Naive B cell (primary cell): ENCODE measurements at places on chromosomes 3 and 15. TPM values are rescaled to one million over a fixed set of nuclear protein-coding genes. Genes with fewer than 3 reads are reported as not detected.

DNA sequence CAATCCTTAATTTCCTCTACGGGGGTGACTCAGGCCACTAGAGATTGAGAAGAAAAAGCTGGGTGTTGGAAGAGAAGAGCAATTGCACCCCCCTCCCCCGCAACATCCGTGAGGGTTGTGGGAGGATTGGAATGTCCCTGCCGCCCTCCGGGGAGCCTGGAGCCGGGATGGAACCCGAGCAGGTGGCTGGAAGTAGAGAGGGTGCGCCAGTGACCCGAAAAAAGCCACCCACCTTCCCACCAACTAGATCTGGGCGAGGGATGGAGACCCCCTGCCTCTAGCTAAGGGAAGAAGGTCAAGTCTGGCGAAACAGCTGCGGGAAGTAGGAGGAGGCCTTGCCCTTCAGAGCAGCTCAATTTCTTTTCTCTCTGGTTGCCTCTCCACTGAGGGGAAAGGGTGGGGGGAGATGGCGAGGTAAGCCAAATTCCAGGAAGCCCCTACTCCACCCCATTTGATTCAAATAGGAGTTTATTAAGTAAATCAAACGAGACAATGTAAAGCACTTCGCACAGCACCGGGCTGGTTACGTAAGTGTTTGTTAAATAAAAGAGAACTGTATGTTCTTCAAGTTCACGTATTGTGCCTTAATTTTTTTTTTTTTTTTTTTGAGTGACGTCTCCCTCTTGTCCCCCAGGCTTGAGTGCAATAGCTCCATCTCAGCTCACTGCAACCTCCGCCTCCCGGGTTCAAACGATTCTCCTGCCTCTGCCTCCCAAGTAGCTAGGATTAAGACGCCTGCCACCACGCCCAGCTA lies 1.1 kb upstream of the WWTR1 start:
- no peak for DNase-seq

CD276 gene
- polyA plus RNA-seq = not detected

IGDCC3 gene
- polyA plus RNA-seq = not detected

DNA sequence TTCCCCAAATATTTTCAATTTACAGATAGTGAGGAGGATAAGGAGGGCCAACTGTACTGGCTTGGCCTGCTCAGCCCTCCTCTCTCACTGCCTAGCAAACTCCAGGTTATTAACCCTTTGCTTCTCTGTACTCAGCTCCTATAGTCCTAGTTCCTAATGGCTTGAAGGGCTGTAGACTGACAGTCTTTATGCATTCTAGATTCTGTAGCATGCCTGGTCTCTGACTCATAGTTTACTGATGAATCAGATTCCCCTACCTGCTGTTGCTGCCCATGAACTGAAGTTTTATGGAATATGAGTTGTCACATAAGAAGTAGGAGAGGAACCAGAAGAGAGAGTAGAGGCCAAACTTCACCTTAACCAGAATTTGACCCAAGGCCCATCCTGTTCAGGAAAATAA lies 27.1 kb upstream of the MAP3K13 start:
- DNase-seq = no peak

- no peak for DNase-seq
Measured at GRCh38 chr3:118080889-118081288, 953.8 kb downstream of the IGSF11 start.

DNA sequence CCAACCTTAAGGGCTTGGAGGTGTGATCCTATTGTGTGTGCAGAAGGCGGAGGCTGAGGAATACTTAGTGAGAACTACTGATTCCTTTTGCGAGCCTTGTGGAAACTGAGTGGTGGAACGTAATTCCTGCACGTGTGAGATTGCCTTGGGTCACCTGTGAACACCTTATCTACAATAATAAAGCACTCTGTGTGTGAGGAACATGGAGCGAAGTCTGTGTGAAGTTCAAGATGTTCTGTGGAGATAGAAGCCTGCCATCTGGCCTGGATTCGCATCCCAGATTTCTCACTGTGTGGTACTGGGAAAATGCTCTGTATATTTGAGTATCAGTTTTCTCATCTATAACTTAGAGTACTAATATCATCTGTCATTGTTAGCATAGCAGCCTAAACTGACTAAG lies 179.5 kb upstream of the PDZRN3 start:
- no peak for DNase-seq

SAMD7 gene
- polyA plus RNA-seq = not detected

GRCh38 chr3:39982665-39983357 lies 173.4 kb downstream of the MYRIP start:
- no peak for DNase-seq

SLC27A2 gene
- polyA plus RNA-seq = 0.13 TPM

- no peak for DNase-seq
Measured at GRCh38 chr15:31396881-31397560, 70.4 kb downstream of the KLF13 start.

- DNase-seq = no peak
Measured at GRCh38 chr15:62067448-62068044, 769 bp downstream of the C2CD4A start.

DNA sequence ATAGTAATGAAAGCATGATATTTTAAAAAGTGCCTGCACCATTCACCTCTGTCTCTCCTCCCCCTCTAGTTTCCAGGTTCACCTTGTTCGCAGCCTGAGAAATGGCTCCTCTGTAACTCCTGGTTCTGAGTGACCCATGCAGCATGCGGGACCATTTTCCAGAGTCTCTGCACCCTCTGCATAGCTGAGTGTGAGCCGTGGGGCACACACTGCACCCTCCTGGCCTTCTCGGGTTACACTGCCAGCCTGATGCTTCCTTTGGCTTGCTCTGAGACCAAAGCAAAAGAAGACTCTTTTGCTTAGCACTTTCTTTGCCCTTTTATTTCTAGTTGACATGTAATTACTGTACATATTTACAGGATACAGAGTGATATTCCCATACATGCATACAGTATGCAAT lies 287.3 kb downstream of the GABRG3 start:
- no peak for DNase-seq

DNA sequence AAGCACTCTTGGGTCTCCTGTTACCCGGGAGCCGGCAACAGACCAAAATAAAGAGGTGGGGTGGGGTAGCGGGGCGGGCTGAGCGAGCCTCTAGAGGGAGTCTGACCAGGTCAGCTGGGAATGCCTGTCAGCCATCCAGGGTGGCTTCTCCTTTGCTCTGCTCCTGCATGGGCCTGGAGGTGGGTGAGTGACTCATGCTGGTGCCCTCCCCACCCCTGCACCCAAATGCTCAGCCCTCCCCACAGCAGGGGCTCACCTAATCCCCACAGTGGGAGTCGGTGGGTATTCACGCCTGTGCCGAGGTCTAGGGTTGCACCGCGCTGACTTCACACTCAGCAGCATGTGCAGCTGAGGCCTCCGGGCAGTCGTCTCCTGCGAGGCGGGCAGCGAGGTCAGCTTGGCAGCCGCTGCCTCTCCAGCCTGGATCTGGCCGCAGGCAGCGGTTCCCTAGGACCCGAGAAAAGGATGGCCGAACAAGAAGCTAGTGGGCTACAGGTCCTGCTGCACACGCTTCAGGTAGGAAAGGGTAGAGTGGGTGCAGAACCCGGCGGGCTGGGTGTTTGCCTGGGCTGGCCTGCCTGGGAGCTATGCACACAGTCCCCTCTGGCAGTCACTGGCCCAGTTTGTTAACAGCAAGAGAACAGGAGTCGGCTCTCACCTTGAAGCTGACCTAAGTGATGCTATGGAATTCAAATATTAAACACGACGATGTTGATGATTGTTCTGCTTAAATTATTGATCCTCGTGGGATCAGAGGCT lies at the start of gene AGBL1:
AGBL1 (plus strand) TSS at position 364 of the 759 bp plus-strand sequence.
- no peak for DNase-seq

- DNase-seq = no peak
Measured at GRCh38 chr3:149494022-149494758, 19.7 kb downstream of the TM4SF4 start.
